ENCODE measurements at places on chromosomes 4 and X.

GRCh38 chrX:2484256-2484655, 16.5 kb downstream of the DHRSX start:
- no peak for DNase-seq

DNA sequence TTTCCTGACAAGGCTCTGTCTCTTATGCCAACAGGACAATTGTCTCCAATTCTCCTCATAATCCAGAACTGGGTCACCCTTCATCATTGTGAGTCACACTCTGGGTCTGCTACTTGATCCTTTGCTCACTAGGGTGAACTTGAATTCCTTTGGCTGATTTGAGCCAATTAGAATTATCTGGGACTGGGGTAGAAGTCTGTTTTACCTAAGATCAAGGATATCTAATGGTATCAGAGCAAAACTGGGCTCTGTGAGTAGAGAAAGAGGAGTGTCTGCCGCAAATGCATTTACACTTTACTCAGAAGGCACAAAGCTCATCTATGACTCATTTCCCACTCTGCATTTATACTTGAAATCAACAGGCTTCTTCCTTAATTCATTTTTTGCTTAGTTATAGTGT, 72.6 kb downstream of the PITX2 start:
- DNase-seq, result no peak

DNA sequence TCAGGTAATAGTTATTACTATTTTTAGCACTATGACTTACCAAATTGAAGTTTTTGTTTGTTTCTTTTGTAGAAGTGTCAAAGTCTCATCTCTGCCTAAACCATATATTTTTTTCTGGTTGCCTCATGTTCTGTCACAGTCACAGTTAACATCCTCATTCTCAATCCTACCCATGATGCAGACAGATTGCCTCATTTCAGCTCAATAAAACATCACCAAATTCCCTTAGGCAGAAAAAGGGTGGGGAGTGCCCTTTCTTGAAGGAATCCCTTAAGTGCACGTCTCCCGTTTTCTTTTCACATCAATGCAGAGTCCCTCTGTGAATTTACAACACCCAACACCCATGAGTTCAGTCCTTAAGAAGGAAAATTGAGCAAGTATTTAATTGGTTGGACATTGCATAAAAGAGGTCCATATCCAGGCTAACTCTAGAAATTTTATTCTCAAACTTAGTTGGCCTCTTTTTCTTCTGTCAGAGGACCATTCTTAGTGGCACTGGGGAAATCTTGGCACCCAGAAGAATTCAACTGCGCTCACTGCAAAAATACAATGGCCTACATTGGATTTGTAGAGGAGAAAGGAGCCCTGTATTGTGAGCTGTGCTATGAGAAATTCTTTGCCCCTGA, 103.7 kb upstream of the BMPR1B start:
- no peak for DNase-seq

DNA sequence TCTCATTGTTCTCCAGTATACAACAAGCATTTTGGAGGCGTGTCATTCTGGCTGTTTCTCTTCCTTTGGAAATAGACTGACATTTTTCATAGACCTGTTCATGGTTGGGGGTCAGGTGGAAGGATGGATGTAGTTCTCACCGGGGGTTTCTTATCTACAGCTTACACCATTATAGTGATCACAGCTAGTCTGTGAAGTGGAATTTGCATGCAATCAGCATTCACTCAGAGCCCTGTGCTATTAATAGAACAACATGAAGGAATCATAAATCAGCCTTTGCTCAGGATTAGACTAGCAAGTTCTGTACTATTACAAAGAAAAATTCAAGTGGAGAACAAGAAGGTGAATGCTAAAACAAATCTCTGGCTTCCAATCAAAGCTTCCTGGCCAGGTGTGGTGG, 132.6 kb upstream of the PUDP start:
- DNase-seq, result no peak

DNA sequence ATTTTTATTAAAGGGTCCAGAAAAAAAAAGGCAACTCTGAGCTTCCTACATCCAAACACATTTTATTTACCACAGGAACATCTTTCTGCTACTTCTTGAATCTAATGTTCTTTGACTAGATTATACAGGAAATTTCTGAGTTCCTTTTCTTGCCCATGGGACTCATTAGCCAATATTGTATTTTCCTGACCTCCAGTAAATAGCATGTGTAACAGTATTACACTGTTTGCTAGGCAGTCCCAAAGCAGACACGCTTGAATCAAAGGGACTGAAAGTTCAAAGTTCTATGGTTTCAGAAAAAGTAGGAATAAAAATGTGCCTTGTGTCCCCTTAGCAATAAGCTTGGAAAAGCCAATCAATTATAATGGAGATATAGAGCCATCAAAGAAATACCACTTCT, 57.4 kb downstream of the MOSPD2 start:
- no peak for DNase-seq

DNA sequence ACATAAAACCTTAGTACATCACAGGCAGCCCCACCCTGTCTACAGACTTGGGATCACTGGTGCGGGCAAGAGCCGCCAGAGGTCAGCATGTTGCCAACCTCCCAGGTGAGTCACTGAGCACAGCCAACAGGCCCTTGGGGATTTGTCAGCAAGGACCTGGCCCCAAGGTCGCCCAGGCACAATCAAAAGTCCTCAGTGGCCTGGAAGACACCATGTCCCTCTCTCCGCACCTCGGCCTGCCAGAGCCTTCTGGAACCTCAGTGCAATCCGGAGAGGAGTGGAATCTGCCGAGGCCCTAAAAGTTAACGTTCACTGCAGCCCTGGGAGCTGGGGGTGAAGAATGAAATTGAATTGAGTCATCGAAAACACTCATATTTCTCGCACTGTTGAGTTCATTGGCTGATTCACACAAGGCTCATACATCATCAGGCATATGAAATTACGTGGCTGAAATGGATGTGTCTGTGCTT, 74.3 kb downstream of the WFS1 start:
- peak; percentile 52 for DNase-seq

- DNase-seq, result no peak
These were observed 738 bp downstream of the SYP start for GRCh38 chrX:49199315-49199595.

- no peak for DNase-seq
These were observed 21.1 kb upstream of the USP38 start for GRCh38 chr4:143163614-143164013.

DNA sequence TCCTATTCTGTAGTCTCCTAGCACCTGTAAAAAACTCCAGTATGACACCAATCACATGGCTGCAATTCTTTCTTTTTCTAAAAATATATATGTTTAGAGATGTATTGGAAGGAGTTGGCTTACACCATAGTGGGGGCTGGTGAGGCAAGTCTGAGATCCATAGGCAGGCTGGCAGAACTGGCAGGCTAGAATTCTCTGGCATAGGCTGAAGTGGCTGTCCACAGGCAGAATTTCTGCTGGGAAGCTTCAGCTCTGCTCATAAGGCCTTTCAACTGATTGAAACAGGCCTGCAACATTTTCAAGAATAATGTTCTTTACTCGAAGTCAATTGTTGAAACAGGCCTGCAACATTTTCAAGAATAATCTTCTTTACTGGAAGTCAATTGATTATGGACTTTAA, 37.0 kb downstream of the FGF2 start:
- DNase-seq, result no peak

GRCh38 chr4:78207951-78208350, 150.8 kb downstream of the FRAS1 start:
- no peak for DNase-seq

DNA sequence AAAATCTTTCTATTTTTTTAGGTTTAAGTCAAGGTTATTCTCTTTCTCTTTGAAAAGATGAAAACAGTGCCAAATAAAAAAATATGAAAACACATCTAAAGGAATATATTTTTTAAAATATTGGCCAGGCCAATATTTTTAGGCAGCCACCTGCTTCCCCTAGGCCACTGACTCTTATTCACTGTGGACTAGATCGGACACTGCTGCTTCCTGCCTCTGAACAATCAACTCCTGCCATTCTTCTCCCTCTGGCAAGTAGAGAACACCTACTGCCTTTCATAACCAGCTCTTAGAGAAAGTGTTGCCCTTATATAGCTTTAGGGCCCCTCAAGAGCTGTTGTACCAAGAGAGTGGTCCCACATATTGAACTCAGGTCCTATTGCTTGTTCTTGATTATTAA, 529.2 kb downstream of the RAPGEF2 start:
- DNase-seq, result no peak

DNA sequence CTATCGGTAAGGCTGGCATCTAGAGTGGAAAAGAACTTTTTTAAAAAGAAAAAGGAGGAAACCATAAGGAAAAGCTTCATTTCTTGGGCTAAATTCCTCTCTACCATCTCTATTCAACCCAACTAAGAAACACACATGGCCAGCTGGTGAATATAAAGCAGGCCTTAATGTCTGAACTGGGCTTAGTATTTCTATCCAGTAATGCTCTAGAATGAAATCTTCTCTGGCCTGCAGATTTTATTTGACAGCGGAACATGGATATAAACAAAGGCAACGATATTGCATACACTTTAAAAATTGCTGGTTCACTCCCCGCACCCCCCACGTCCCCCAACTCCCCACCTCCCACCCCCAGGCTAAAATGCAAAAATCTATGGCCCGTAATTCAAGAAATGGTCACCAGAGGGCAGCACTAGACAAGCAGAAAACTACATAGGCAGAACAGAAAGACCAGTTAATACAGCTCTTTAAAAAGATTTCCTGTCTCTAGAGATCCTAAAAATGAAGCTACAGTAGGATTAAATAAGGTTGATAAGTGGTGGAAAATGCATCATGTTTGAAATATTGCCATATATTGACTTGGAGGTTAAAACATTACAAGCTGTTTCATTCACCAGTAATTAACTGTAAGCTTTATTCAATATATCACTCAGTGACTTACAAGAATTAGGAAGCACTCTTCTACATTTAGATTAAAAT, 155.2 kb upstream of the GALNT7 start:
- peak; percentile 58 for DNase-seq

DNA sequence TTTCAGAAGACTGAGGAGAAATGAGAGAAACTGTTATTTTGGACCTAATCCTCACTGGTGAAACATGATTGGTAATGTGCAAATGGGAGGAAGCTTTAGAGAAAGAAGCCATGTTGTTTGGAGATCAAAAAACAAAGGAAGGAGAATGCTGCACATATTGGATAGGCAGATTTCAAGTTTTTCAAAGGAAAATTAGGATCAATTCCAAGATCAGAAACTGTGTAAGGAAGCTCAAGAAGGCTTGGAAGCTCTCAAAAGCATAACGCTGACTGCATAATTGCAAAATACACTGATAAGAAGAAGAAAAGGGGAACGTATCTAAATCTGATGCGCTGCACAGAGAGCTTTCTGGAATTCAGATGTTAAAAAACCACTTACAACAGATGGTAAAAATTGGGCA, 34.6 kb downstream of the KLHL15 start:
- DNase-seq, result no peak

- DNase-seq, result no peak
These were observed 169.1 kb downstream of the GUCY2F start for GRCh38 chrX:109312757-109313156.

- DNase-seq, result no peak
These were observed 30.3 kb upstream of the ENOX2 start for GRCh38 chrX:130933358-130933757.

DNA sequence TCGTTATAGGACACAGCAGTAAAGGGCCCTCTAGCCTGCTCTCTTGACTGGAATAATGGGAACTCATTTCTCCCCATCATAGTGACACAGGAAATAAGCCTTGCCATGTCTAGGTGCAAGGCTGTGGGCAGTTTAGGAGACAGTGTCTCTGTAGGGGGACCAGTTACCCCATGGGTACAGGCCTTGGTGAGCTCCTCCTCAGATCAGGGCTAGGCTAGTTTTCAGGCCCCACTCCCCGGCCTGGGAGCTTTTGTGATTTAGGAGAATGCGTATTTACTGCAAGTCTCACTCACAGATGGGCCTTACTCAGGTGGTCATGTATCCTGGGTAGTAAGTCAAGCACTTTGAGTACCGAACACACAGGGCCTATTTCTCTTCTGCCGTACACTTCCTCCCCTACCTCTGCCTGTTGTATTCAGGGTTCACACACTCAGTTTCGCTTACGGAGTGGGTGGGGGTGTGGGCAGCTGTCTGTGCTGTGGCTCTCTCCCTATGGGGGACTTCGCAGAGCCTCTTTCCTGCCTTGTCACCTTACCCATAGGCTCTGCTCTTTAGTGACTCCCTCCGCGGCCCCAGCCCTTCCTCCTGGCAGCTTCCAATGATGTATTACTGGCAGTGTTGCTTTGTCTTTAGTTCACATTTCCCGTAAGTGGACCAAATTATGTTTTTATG, 34.2 kb downstream of the FAM193A start:
- DNase-seq, result no peak

- no peak for DNase-seq
These were observed 7.4 kb downstream of the UVSSA start for GRCh38 chr4:1354136-1354982.

GRCh38 chr4:89879215-89879614, 15.4 kb upstream of the MMRN1 start:
- no peak for DNase-seq

DNA sequence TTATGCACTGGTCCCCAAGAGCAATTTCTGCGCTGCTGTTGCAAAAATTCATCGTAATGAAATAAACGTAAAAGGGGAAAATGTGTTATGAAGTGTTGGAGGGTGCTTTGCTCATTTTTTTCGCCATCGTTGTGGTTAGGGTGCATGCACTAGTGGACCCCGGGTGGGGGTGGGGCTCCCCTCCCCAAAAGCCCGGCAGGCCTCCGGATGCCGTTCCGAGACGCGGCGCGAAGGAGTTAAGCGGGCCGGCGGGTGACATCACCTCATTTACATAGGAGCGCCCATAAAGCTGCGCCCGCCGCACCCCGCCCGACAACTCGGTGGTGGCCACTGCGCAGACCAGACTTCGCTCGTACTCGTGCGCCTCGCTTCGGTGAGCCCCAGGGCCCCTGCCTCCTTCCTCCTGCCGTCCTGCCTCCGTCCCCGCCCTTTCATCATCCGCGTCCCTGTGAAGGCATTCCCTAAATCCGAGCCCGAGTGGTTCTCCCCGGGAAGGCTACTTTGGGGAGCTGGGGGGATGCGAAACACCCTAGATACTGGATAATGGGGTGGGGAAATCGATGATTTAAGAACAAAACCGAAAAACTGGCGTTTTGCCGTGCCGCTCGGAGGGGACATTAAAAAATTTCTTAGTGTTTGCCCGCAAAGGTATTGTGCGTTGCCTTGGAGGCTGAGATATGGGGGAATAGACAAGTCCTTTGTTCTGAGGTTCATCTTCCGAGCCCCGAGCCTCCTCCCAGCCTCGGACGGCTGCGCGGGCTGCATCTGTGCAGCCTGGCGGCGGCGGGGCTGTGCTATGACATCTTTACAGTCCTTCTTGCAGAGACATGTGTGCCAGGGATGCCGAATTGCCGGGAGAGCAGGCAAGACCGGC, at the start of gene TMSB4X:
TSS of gene TMSB4X (plus strand) at position 315 of the 874 bp plus-strand sequence.
- peak; percentile 64 for DNase-seq

DNA sequence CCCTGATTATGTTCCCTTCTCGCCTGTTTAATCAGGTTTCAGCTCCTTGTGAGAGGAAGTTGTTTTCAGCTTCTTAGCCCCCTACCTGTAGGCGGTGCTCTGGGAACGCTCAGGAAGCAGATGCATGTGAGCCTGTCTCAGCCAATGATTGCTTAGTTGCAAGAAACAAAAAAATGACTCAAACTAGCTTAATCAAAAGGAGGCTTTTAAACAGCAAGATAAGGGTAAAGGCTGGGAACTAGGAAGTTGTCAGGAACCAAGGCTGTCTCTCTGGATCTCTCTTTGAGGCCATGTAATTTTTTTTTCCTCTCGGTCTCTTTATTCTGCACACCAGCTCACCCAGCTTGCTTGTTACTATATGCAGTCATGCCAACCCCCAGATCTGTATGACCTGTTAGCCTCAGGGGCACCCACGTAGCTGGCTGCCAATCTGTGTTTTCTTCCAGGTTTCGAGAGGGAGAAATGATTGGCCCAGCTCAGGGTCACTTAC, 109.1 kb downstream of the PTTG2 start:
- DNase-seq, result no peak

All from kidney glomerular epithelial cell (primary cell).